ENCODE measurements at places on chromosomes 4 and X. TPM values are rescaled to one million over a fixed set of nuclear protein-coding genes. Genes with fewer than 3 reads are reported as not detected.

HHIP gene
- total RNA-seq = 260 TPM

FGA gene
- total RNA-seq = not detected

RBM46 gene
- not detected for total RNA-seq

SYP gene
- total RNA-seq = 0.28 TPM

SRPX2 gene
- total RNA-seq = 95.5 TPM

NSUN7 gene
- total RNA-seq = under 0.01 TPM

LNX1 gene
- total RNA-seq = 1.0 TPM

CPXCR1 gene
- not detected for total RNA-seq

HELT gene
- total RNA-seq = not detected

GLRA2 gene
- total RNA-seq = not detected

CD38 gene
- 0.09 TPM for total RNA-seq

GAGE12E gene
- not detected for total RNA-seq

DMRTC1 gene
- total RNA-seq = not detected

FDCSP gene
- total RNA-seq = not detected

BEX4 gene
- total RNA-seq = 13.4 TPM

TKTL1 gene
- not detected for total RNA-seq

SOWAHD gene
- not detected for total RNA-seq

TCEANC gene
- 2.1 TPM for total RNA-seq

LRAT gene
- total RNA-seq = under 0.01 TPM

BEX5 gene
- total RNA-seq = 3.9 TPM

RS1 gene
- not detected for total RNA-seq

BRS3 gene
- not detected for total RNA-seq

CRLF2 gene
- not detected for total RNA-seq

MAGEA4 gene
- total RNA-seq = not detected

RASGEF1B gene
- 0.09 TPM for total RNA-seq

MID1IP1 gene
- total RNA-seq = 16.3 TPM

VCX3A gene
- not detected for total RNA-seq

PARM1 gene
- 0.47 TPM for total RNA-seq

RBM3 gene
- 458 TPM for total RNA-seq

CABS1 gene
- not detected for total RNA-seq

ABCG2 gene
- total RNA-seq = 1.7 TPM

CEP44 gene
- 15.2 TPM for total RNA-seq

CT45A2 gene
- total RNA-seq = not detected

CSN1S1 gene
- total RNA-seq = not detected

WNK3 gene
- total RNA-seq = 0.66 TPM

SOD3 gene
- total RNA-seq = not detected

AFM gene
- total RNA-seq = not detected

ARSJ gene
- total RNA-seq = 64.5 TPM

ASB12 gene
- not detected for total RNA-seq

NPY5R gene
- total RNA-seq = not detected

NPY1R gene
- 0.09 TPM for total RNA-seq

CLNK gene
- total RNA-seq = not detected

MTTP gene
- total RNA-seq = 0.09 TPM

SPON2 gene
- 0.09 TPM for total RNA-seq

CBLL2 gene
- total RNA-seq = not detected

SLC49A3 gene
- 3.3 TPM for total RNA-seq

GSPT2 gene
- 5.2 TPM for total RNA-seq

SULT1E1 gene
- 8.5 TPM for total RNA-seq

SERPINA7 gene
- total RNA-seq = not detected

SCD5 gene
- 37.3 TPM for total RNA-seq

GYPE gene
- not detected for total RNA-seq
